Pancreas (tissue), 10 donors: ENCODE measurements at places on chromosomes 13 and 19. TPM values are rescaled to one million over a fixed set of nuclear protein-coding genes. Genes with fewer than 3 reads are reported as not detected.

TMEM147 gene
- 91.1 TPM for polyA plus RNA-seq

- no peak for DNase-seq
Observed at GRCh38 chr19:13985771-13986347, 20.3 kb downstream of the RFX1 start.

CEACAM21 gene
- polyA plus RNA-seq = 1.2 TPM

- DNase-seq = no peak
Observed at GRCh38 chr13:78993792-78994191, 334.8 kb upstream of the OBI1 start.

GRCh38 chr13:88586263-88586662 lies 915.1 kb downstream of the SLITRK5 start:
- DNase-seq = no peak

DNA sequence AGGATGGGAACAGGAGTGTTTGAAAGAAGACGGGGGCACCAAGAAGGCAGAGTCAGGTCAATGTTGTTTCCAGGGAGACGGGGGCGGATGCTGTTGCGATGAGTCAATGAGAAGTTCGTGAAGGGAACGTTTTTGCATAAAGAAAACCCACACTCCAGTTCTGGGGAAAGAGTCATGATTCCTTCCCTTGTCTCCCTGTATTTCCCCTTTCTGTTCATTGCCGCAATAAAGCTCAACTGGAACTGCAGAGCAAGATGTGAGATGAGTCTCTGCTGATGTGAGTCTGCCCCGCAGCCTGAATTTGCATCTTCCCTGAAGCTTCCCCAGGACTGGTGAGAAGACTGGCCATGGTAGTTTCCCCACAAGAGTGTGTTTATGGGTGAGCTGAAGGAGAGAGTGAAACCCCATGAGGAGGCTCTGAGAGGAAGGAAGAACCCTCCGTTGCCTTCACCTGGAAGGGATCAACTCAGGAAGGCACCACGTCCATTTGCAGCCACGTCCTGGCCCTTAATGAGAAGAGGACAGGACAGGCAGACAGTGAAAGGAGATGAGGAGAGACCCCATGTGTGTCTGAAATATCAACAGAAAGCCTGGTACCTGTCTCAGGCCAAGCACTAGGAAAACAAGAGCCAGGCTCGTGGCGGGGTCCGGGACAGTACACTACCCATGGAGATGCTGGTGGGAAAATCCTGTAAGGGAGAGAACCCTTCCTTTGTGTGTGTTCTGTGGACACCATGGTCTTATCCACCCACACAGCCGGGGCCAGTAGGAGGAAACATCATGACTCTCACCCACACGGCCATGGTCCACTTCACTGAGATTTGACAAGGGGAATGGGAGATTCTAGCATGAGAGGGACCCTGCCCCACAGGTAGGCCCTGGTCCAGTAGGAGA lies 13.7 kb downstream of the LILRA1 start:
- no peak for DNase-seq

TGDS gene
- 5.8 TPM for polyA plus RNA-seq

DNA sequence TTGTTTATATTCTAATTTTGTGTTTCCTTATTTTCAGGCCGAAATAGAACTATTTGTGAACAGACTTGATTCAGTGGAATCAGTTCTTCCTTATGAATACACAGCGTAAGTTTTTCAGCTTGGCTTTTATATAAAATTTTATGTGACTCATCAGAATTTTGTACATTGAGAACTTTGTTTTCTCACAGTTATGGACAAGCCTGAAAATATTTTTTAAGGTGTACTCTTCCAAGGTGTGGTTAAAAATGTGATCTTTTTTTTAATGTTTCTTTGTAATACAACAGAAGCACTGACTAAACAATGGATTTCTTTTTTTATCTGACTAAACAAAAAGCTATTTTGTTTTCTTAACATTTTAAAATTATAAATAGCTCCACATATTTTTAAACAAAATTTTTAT lies 16.3 kb downstream of the TM9SF2 start:
- no peak for DNase-seq

IGFL1 gene
- polyA plus RNA-seq = not detected

DNA sequence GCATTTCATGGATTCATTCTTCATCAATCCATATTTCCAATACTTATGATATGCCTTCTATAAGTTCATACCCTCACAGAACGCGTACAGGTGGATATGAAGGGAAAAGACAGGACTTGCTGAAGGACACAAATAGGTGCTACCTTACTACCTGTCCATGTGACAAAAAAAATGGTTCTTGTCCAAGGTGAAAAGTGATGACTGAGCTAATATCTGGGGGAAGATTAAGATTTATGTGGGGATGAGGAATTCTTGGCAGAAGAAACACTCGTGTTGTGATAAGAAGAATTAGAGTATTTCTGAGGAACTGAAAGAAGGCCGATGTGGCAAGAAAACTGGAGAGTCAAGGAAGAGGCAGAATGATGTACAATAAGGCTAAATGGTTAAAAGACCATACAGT lies 356.4 kb upstream of the ATXN8OS start:
- DNase-seq = no peak

LENG9 gene
- polyA plus RNA-seq = 12.1 TPM

MYO1F gene
- 1.9 TPM for polyA plus RNA-seq

DNA sequence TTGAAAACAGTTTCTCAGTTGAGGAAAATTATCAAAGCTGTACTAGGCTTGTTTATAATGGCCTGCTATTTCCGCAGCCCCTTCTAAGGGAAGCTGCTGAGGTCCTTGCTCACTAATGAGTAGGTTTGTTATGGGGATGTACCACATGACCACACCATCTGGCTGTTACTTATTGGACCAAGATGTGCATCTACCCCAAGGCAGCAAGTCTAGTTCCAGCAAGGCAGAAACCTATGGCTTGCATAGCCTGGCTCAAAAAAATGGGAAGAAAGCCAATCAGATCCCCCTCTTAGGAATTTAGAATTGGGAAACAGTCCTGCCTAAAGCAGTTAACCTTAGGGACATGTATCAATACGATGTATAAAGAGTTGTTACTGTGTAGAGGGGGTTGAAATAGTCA lies 186.5 kb upstream of the SPRY2 start:
- DNase-seq = no peak

- no peak for DNase-seq
Observed at GRCh38 chr13:98363326-98363725, 186.3 kb upstream of the RNF113B start.

GRCh38 chr19:4556597-4557127 lies 2.8 kb downstream of the SEMA6B start:
- DNase-seq = no peak

DNA sequence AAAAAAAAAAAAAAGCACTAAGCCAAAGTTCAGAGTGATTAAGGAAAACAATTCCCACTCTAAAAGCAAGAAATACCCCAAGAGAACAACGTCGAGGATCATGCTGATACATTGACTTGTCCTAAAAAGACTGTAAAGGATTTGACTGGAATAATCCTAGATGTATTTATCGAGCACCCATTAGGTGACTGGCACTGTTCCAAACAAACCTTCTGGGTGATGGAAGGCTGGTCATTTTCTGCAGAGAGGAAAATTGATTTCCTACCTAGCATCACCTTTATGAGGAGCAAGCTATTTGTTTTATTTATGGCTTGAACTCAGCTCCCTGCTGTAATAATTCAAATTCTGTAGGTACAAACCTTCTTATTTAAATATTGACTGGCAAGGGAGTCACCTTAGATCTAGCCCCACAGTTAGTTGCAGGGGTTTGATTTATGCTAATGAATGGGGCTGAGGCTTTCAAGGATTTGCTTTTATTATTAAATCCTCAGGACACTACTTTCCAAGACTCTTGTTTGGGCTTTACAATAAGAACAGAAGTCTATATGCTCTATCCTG lies 471.0 kb downstream of the OLFM4 start:
- no peak for DNase-seq

ZNF880 gene
- 6.6 TPM for polyA plus RNA-seq

GRCh38 chr19:12866416-12867119 lies 14.7 kb downstream of the DNASE2 start:
- no peak for DNase-seq

DNA sequence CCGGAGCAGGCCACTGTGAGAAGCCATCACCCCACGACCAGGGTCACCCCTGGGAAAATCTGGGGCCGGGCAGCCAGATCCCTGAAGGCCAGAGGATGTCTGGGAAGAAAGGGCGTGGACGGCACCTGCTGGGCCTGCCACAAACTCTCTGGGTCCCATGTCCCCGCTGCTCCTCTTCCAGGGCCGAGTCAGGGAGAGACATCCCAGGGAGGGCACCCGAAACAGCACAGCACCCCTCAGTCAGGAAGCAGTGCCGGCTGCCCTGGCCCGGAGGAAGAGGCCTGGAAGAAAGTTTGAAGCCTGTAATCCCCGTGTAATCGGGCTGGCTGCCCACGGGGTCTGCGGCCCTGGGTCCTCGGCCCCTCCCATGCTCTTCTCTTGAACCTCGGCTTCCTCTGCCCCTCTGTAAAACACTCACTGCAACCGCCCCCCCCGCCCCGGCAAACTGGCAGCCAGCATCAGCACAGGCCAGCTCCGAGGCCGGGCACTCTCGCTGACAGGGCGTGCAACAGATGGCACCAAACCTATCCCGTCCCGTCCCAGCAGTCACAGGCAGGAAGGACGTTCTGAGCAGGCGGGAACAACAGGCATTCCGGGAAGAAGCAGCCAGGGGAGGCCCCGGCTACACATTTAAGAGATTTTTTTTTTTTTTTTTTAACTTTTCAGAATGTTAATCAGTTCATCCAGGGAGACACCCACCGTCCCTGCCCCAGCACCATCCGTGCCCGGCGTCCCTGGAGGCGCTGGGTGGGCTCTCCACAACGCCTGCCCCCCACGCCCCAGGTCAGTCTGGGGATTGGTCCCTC lies 1.5 kb downstream of the SBNO2 start:
- no peak for DNase-seq

STARD13 gene
- polyA plus RNA-seq = 9.7 TPM

DNA sequence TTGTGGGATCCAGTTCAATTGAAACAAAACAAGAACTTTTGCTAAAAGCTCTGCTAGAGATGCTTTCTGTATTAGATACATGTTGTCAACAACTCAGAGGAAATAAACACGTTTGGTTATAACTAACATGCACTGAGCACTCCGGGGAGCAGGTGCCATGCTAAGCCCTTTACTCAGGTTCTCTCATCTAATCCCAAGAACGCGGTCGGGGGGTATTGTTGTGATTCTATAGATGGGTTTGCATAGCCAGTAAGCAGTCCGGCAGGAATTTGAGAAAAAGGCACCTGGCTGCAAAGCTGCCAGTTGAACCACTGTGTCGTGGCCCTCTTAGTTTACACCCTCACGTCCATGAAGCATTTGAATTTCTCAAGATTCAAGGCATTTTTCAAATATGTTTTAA lies 24.3 kb upstream of the SPACA7 start:
- no peak for DNase-seq
